CD4-positive, alpha-beta T cell treated with Interleukin-6 for 4 hours (primary cell): ENCODE measurements at places on chromosomes 5 and 9.

DNA sequence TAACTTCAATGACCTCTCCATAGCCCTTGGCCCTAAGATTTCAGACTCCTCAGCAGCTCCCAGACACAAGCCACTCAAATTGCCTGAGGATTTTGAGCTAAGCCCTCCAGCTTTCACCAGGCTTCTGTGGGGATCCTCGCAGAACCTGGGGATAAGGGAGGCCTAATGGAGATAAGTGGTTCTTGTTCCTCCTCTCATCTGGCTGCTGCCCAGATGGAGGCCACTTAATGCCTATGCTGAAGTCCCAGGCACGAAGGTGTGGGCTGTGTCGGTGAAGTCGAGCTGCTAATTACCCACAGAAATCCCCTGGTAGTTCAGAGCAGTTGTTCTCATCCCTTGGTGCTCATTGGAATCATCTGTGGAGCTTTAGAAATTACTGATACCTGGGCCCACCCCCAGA lies 10.3 kb upstream of the FAT2 start:
- no peak for DNase-seq

GRCh38 chr9:96581786-96582185 lies 37.9 kb downstream of the CDC14B start:
- DNase-seq = no peak

DNA sequence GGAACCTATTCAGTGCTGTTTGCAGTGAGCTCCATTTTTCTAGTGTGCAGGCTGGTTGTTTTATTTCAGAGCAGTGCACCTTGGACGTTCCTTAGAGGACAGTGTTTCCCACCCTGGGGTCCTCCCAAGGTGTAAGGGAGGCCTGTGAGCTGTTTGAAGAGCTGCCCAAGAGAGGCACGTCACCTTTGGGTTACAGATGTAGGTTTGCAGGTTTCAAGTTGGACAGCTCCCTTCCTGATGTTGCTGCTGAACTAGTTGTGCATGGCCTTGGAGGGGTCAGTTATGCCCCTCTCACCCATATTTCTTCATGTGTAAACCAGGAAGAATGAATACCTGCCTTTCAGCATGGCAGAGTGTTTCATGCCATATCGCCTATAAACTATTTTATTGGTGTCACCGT lies 34.7 kb upstream of the POMT1 start:
- DNase-seq = no peak

GRCh38 chr5:158929552-158930218 lies 170.0 kb downstream of the EBF1 start:
- DNase-seq = no peak

GRCh38 chr9:133954862-133955529 lies 37.1 kb downstream of the VAV2 start:
- peak; percentile 68 for DNase-seq

- DNase-seq = peak; percentile 21
Measured at GRCh38 chr9:33289496-33289895, 820 bp upstream of the NFX1 start.
